NCI-H82 (cell line): ENCODE measurements at places on chromosomes 1 and 21.

DNA sequence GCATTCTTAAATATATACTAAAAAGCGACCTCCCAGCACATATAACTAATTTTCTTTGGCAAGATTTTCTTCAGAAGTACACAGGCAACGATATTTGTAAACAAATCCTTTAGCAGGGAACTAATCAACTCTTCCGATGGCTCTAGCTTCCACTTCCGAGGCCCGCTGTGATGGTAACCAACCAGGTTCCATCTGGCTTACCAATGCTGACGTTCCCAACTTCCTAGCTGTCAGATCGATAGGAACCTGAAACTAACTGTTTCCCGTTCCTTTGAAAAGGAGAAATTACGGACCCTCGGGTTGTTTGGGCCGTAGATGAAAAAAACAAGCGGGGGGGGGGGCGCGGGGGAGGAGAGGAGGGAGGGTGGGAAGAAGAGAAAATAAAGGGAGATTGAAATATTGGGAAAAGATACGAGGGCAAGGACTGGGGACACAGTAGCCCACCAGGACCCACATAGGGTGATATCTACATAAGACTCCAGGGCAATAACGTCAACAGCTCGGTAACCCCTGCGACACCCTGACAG, 513 bp downstream of the GTF2B start:
- peak; percentile 62 for DNase-seq

DNA sequence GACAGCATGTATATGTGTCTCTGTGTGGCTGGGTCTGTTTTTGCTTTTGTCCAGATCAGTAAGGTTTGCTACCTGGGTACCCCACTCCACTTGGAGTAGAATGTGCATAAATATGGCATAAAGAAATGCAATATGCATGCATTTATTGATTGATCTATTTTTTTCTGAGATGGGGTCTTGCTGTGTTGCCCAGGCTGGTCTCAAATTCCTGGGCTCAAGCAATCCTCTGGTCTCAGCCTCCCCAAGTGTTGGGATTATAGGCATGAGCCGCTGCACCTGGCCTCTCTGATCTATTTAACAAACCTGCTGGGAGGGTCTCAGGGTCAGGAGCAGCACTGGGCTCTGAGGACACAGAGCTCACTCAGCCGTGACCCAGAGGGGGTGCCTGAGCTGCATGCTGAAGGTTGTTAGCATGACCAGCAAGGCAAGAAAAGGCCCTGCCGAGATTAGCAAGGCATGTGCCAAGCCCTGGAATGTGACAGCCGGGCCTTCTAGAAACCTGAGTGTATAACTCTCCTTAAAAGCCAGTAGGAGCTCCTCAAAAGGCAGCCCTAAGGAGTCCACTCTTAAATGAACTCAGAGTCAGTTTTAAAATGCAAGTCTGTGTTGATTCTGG, 22.5 kb downstream of the PCSK9 start:
- no peak for DNase-seq

DNA sequence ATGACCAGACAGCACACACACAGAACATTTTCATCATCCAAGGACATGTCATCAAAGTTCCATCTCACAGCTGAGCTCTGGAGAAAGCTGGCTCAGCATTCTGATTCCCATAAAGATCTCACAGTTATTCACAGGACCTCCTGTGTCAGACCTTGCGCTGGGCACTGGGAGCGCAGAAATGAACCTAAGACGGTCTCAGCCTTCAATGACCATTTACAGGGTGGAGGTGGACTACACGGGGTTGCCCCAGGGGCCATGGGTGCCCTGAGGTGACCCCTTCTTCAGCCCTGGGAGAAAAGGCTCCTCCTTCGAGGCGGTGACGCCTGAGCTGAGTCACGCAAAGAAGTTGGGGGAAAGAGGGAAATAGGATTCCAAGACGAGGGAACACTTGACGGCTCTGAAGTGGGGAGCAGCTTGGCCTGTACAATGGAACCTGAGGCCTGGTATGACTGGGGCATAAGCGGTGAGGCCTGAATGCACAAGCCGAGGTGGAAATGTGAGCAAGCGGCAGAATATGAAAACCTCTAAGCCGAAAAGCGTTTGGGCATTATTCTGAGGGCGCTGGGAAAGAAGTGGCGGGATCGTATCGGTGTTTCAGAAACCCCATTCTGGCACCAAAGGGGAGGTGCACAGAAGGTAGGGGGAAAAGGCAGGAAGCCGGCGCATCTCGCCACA, 797 bp downstream of the CC2D1B start:
- peak; percentile 63 for DNase-seq

DNA sequence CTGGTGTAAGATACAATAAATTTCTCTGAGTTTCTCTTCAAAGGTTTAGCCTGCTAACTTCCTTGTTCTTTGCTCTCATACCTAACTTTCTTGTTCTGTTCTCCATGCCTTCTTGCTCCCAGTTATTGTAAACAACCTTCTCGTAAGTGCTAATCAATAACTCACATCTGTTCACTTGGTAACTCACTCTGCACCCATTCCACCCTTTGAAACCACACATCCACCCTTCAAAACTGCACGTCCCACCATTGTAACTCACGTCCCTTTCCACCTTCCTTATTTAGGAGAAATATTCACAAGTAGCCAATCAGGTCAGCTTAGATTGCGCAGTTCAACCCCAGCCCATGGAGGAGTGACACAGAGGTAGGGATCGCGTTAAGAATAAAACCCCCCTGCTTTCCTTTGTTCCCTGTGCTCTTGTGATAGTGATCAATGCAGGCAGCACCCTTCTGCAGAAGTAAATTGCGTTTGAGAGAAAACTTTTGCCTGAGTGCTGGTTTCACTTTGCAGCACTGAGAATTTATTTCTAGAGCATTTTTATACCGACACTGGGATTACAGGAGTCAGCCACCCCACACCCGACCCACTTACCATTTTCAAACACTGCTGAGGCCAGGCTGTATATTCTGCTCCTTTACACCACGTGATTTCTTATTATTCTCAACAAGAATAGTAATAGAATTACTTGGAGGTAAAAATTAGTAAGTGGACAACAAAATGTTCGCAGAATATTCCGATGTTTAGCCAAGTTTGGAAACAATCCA, 789.2 kb upstream of the RGS18 start:
- no peak for DNase-seq

GRCh38 chr1:187276677-187277076, 447.9 kb downstream of the PLA2G4A start:
- no peak for DNase-seq

DNA sequence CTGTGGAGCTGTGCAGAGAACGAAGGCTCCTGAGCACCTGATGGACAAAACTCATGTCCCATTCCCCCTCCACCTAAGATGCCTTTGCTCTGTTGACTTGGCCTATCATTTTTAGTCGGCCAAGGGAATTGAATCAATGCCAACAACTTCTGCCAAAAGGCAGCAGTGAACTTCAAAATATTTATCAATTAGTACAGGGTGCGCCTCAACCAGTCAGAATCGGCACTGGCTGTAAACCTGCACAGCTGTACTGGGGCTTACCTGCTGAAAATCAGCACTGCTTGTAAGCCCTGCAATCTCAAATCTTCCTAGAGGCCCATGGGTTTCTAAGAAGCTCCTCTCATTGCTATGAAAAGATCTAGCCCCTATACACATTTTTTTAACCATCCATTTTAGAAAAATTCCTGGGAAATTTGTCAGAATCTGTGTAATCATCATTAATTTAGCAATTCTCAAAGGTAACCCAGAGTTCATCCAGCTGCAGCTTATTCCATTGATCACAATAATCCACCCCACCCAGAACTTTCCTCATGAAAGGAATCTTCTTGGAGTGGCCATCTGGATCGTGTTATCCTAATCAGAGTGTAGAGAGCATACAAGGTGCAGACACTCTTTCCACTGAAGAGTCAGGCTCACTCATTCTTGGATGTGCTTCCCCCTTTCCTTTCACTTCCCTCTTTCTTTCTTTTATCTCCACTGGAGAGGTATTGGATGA, 40.2 kb downstream of the ADAMTS1 start:
- no peak for DNase-seq

- no peak for DNase-seq
Observed at GRCh38 chr21:42769183-42769819, 110.0 kb downstream of the WDR4 start.
